ENCODE measurements at places on chromosomes 2 and 18. TPM values are rescaled to one million over a fixed set of nuclear protein-coding genes. Genes with fewer than 3 reads are reported as not detected.

Gene PJVK
- total RNA-seq: 5.7 TPM

Gene FAM124B
- total RNA-seq: 0.66 TPM

Gene ZNF516
- 26.4 TPM for total RNA-seq

Gene STPG4
- total RNA-seq: not detected

GRCh38 chr18:53018791-53019190 lies 678.8 kb downstream of the DCC start:
- no peak for DNase-seq

DNA sequence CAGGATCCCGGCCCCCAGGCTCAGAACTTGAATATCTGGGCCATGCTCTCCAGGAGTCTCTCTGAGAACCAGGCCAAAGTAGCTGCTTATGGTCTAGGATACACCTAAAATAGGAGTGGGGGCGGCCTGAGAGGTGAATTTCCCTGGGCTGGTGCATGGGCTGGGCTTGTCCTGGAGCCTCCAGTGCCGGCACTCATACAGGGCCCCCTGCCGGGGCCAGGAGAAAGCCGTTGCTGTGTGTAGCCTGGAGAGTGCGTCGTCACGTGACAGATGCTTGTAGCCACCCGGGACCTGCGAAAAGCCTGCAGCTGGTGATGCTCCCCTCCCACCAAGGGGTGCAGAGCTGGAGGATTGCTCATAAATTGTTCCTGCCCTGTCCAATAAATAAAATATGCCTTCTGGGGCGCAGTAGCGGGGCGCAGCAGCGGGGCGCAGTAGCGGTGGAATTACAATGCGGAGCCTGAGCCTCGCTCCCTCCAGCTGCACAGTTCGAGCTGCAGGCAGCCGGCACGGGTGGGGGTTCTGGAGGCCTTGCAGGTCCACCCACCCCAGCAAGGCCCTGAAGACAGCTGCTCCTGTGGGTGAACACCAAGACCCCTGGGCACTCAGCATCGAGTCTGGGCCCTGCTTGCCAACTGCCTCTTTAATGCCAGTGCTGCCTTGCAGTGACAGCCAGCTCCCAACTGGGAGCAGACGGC lies 289.9 kb downstream of the NDUFA10 start:
- peak; percentile 82 for DNase-seq

- DNase-seq: no peak
Observed at GRCh38 chr2:8303322-8303832, 378.5 kb upstream of the ID2 start.

DNA sequence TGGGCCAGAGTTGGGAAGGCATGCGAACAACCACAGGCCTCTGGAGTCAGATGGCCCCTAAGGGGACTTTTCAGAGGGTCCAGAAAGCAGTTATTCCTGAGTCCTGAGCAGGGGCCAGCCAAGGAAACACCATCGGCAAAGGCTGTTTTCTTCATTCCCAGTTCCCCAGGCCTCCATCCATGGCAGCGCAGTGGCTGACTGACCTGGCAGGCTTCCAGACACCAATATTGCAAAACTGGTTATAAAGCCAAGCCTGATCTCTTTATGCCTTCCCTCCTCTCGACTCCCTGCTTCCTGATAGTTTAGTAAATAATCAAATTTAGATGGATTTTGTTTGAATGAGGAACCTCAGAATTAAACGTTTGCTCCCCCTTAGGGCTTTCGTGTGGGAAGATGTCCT lies 133.4 kb upstream of the ITGA6 start:
- no peak for DNase-seq

DNA sequence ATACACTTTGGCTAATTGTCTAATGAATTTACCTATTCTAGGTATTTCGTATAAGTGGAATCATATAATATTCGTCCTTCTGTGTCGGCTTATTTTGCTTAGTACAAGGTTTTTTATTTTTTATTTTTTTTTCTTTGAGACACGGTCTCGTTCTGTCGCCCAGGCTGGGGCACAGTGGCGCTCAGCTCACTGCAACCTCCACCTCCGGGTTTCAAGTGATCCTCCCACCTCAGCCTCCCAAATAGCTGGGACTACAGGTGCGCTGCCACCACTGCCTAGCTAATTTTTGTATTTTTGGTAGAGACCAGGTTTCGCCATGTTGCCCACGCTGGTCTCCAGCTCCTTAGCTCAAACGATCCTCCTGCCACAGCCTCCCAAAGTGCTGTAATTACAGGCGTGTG lies 38.2 kb downstream of the PCBP1 start:
- no peak for DNase-seq

DNA sequence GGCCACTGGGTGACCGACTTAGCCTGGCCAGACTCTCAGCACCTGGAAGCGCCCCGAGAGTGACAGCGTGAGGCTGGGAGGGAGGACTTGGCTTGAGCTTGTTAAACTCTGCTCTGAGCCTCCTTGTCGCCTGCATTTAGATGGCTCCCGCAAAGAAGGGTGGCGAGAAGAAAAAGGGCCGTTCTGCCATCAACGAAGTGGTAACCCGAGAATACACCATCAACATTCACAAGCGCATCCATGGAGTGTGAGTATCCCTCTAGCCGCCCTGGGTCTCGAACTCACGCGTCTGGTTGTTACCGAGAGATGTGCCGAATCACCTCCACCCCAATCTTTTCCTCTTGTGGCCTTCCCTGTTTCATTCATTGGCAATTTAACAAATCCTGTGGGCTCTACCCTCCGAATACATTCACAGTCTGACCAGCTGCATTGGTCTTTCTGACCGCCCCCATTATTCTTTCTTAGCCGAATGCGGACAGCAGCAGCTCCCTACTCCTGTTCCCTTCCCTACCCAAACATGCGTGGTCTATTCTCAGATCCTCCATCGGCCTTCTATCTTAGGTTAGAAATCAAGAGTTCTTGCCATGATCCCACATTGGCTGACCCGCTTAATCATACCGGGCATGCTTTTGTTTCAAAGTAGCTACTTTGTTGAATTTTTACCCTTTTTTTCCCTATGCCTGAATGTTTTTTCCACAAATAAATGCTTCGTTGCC lies 631 bp downstream of the RPL31 start:
- no peak for DNase-seq

DNA sequence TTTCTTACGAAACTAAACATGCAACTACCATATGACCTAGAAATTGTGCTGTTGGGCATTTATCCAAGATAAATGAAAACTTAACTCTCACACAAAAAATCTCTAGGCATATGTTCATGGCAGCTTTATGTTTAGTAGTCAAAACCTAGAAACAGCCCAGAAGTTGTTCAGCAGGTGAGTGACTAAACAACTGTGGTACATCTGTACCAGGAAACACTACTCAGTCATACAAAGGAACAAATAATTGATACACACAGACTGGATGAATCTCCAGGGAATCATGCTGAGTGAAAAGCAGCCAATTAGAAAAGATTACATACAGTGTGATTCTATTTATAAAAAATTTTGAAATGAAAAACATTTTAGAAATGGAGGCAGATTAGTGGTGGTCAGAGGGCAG lies 29.3 kb downstream of the DYNC2LI1 start:
- DNase-seq: no peak

GRCh38 chr2:238169708-238170251 lies 11.0 kb downstream of the ERFE start:
- peak; percentile 89 for DNase-seq

DNA sequence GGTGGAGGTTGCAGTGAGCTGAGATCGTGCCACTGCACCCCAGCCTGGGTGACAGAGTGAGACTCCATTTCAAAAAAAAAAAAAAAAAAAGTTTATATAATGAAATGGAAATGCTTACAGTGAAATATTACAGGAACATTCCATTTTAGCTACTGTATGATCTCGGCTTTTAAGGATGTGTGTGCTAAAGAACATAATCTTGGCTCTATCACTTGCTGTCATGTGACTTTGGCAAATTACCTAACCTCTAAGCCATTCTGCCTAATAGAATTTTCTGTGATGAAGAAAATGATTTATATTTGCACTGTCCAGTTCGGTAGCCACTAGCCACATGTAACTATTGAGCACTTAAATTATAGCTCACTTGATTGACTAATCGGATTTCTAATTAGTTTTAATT lies 36.3 kb downstream of the SMAD4 start:
- no peak for DNase-seq

Data from dorsolateral prefrontal cortex (tissue), 122 donors.